ENCODE measurements at places on chromosomes 11 and 22. TPM values are rescaled to one million over a fixed set of nuclear protein-coding genes. Genes with fewer than 3 reads are reported as not detected.

The GLYATL2 gene
- not detected for total RNA-seq

DNA sequence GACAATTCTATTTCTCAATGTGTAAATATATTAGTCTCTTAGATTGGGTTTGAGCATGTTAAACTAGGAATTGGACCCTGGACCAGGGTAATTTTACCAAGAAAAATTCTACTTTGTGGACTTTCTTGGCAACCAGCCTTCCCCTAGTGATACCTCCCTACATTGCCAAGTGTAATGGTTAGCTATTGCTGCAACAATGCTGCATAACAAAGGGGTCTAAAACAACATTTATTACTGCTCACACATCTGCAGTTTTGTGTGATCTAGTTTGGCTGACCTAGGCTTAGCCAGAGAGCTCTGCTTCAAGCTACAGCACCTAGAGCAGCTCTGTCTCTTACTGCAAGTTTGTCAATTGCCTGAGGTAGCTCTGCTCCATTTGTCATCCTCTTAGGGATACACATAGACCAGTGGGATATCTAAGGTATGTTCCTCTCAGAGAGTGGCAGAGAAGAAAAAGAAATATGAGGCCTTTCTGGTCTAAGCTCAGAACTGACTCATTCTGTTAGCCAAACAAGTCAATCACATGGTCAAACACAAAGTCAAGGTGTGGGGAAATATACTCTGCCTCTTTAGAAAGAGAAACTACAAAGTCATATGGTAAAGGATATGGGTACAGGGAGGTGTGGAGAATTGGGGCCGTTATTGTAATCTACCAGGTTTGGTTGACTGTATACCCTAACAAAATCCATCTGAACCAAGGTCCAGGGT, 2.0 kb upstream of the LAYN start:
- DNase-seq, result no peak

- DNase-seq, result no peak
Observed at GRCh38 chr11:62705413-62705812, 1.8 kb downstream of the BSCL2 start.

GRCh38 chr22:45537734-45538181, 35.1 kb downstream of the FBLN1 start:
- peak; percentile 77 for DNase-seq

Data from SJCRH30 (cell line).